ENCODE measurements at places on chromosomes 16 and 17.

DNA sequence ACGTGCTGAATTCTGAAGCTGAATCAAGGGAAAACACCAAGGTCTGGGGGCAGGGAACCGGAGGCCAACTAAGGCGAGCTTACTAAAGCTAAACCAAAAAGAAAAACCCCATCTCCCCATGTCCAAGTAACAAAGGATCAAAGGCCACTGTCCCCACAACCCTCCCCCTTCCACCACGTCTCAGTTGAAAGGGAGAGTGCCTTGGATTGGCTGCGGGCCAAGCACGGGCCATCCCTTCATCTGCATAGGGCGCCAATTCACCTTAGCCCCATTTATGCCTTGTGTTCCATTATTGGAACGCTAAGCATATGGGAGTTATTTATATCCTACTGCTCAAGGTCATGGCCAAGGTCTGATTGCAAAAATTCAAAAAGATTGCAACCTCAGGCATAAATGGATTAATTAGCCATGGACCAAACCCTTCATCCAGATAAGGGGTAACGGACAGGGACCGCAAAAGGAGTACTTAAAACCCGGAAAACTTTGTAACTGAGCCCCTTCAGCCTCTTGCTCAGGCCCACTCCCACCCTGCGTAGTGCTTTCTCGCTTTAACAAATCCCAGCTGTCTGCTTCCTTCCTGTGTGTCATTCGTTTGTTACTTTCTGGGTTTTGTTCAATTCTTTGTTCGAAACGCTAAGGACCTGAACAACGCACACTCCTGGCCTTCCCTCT lies 740 bp upstream of the ATP6V0D1 start:
- no peak for DNase-seq

DNA sequence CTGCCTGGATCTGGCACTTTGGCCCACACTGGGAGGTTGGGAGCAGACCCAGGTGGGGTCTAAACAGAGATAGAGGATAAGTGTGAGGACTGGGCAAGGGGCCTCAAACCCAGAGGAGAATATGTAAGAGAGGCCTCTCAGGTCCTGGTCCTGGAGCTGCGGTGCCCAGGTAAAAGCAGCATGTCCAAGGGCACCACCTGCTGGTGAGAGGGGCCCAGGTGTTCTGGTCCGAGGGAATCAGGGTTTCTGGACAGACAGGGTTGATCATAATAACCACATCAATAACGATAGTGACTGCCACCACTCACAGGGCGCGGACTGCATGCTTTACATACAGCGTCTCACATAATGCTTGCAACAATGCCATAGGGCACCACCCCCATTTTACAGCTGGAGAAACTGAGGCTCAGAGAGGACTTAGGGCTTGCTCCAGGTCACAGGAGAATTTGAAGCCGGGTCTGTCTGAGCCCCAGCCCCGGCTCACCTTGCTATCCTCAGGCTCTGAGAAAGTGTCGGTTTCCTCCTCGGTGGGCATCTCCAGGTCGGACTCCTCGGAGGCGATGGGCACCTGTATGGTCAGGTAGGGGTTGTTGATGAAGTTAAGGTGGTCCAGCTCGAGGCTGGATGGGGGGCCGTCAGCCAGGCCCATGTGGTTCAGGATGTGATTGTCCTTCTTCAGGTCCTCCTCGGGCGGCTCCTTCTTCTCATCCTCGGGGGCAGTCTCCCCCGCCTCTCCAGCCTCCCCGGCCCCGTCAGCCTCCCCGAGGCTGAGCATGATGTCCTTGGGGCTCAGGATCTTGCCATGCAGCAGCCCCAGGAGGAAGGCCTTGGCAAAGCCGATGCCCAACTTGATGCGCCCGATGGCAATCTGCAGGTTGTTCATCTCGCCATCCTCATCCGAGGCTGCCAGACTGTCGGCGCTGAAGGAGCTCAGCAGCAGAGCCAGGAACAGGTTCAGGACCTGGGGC lies 19.1 kb upstream of the CD79B start:
- no peak for DNase-seq

DNA sequence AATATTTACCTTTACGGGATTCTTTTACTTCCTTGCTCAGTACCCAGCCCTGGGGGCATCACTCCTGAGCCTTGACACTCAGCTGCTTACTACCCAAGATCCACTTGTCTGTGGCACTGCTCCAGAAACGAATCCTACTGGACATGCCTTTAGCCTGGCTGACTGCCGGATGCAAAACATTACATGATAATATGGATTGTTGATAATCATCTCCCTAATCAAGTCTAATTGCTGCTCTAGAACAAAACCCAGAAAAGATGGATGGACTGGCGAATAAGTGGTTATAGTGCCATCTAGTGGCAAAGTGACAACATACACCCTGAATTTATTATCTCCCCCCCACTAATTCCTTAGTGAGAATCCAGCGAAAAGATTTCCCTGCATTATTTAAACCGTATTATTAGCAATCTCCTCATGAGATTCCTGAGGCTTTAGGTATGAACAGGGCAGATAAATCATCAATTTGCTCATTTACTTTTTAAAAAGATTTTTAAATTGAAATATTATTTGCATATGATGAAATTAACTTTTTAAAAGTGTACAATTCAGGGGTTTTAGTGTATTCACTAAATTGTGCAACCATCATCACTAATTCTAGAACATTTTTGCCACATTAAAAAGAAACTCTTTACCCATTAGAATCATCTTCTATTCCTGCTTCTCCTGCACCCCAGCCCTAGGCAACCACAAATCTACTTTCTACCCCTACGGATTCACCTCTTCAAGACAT lies 61.6 kb downstream of the RGS9 start:
- DNase-seq, result no peak

GRCh38 chr17:45040459-45040858 lies 11.0 kb downstream of the DCAKD start:
- DNase-seq, result no peak

DNA sequence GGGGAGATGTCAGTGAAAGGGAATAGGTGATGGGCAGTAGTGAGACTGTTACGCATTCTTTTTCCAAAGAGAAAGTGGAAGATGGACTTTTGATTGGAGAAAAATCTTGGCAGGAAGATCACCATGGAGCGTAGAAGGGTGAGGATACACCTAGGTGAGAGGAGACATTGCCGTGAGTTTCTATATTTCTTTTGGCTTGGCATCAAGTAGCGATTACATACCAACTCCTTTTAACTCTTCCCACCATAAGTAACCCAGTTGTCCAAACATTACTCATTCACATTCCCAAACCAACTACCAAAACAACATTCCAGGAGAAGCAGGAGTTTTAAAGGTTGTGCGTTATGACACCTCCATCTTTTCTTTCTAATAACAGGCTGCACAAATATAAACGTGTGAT lies 10.7 kb upstream of the KRT28 start:
- no peak for DNase-seq

- DNase-seq, result no peak
Observed at GRCh38 chr16:79648826-79649225, 48.3 kb upstream of the MAF start.
